ENCODE measurements at places on chromosomes 1 and 21.

DNA sequence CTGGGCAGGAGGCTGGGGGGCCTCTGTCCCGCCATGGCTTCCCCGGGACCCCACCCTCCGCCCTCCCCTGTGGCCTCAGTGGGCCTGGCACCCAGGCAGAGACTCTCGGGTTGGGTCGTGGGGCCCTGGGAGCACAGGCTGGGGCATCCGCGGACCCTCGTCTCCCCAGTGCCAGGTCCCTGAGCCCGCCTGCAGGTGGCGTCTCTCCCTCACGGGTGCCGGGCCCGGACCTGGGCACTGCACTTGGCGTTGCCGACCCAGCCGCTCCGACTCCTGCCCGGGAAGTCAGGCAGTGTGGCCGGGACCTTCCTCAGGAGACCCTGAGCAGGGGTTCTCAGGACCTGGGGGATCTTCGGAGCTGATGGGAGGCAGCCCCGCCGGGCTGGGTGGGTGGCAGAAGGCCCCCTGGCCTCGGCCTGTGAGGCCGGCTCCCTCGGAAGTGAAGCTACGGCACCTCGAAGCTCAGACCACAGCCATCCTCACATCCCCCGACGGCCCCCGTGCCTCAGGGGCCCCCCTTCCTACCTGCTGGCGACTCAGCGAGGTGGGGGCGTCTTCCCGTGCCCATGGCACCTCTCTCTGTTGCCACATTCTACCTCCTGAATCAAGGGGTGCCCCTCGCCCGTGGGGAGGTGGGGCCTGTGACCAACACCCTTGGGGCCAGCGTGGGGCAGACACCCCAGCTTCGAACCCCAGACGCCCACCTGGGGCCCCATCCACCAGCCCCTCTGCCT, 6.4 kb upstream of the C1orf159 start:
- DNase-seq, result peak; percentile 85

DNA sequence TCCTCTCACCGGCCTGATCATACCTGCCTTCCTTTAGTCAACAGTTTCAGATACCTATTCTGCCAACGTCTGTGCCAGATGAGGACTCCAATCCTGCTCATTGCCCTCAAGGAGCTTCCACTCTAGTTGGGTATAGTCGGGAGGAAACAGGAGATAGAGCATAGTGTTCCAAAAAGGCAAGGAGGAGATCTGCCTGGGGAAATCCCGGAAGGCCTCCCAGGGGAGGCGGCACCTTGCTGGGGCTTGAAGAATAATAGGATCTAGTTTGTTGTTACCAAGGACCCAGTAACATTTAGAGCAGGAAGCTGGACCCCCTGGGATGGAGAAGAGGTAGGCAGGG, 12.3 kb downstream of the LDLRAP1 start:
- no peak for DNase-seq

DNA sequence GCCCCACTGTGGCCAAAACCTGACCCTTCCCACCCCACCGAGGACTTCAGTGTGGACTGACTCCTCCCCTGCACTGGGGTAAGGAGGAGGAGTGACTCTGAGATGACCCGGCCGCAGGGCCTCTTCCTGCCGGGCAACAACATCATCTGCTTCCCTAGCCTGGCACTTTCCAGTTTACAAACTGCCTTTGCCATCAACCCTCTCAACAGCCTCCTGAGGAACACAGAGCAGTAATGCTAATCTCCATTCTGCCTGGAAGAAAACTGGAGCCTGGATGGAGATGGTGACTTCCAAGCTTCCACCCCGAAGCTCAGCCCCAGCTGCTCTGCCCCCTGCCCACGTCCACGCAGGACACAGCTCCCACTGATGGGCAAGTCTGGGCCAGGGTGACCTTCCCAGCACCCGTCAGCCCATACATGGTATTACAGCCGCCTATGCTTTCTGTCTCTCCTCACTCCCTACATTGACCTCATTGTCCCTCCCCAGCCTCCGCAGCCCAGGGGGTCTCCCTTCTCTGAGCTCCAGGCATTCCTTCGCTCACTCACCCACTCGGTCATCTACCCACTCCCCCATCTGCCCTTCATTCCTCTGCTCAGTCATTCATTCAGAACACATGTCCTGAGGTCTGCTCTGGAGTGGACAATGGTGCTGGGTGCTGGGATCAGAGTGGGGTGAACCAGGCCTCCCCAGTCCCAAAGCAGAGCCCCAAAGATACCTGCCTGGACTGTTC, 34.2 kb downstream of the RAP1GAP start:
- no peak for DNase-seq

DNA sequence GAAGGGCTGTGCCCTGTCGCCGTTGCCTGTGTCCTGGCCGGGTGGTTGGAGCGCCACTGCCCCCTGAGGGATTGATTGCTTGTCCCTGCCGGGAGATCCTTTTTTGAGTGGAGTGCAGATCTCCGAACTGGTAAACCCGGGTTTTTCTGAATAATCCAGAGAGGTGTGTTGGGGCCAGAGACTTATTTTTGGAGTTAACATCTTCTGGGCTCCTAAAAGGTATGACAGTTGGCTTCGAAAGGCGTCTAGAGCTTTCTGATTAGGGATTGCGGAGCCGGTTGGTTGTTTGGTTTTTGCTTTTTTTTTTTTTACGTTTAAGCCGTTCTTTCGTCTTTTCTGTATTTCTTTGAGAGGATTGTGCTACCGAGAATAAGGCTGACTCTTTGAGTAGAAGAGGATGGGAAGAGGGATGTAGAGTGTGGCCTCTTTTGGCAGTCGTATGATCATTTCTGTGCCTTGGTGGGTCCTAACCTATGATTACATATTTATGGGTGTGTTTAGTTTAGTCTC, 756 bp downstream of the RLF start:
- no peak for DNase-seq

DNA sequence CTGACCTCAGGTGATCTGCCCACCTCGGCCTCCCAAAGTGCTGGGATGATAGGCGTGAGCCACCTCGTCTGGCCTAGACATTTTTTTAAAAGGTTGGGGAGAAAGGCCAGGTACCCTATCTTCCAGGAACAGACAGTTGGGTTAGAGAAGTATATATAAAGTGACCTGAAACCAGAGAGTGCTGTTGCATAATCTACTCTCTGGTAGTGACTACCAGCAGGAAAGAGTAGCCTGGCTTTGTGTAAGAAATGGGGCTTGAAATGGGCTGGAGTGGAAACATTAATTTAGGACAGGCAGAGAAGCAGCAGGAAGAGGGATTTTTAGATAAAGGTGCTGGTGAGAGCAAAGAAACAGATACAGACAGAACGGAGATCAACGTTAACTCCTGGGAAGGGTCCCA, 125.8 kb upstream of the HOOK1 start:
- no peak for DNase-seq

DNA sequence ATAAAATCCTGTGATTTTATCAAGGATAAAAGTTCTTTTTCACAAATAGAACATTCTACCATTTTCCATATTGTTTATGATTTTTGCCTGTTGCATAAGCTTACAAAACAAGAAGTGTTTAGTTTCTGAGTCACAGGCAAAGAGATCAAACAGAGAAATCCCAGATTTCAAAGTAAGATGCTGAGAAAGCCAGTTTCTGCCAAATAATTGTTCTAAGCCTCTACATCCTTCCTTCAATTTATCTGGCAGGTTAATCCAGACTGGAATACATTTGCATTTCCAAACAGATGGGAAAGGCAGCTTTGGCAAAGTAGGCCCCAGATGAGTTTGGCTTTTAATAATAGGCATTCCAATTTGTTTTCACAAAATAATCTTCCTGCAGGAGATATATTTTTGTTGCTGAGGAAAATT, 2.5 kb downstream of the SLC1A7 start:
- no peak for DNase-seq

- no peak for DNase-seq
Measured at GRCh38 chr21:32334980-32335531, 36.4 kb downstream of the MRAP start.

DNA sequence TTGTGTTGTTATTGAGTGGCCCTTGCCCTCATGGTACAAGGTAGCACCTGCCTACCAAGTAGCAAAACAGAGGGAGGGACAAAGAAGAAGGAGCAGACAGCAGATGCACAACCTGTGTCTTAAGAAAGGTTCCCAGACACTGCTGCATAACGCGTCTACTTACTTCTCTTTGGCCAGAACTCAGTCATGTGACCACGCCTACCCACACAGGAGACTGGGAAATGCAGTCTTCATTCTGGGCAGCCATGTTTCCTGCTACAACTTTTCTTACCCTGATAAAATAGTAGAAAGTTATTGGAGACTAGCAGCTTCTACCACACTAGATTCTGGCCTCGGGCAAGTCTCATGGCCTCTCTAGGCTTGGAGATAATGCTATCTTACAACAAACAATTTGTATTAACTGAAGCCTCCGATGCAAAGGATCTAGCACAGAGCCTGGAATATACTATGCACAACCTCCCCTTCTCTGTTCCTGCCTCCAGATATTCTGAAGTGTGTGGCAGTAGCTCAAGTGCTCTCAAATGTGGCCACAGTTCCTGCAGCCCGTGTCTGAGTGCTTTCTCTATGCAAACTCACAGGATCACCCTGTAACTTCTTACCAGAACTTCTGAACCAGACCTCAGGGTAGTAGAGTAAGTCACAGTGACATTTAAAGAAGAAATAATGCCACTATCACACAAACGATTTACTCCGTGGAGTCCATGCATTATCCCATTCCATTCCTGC, 34.1 kb upstream of the BTG2 start:
- DNase-seq, result peak; percentile 82

DNA sequence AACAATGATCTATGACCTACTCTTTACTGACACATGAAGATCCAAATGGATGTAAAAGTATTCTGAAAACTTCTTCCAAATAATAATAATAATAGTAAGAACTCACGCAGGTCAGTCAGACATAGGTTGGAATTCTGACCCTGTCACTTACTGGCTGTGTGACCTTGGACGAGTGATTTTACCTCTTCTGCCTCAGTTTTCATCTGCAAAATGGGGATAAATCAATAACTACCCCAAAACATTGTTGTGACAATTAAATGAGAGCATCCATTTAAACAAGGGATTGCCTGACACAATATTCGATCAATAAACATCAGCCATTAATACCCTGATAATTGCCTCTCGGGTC, 556 bp downstream of the MECR start:
- DNase-seq, result no peak

DNA sequence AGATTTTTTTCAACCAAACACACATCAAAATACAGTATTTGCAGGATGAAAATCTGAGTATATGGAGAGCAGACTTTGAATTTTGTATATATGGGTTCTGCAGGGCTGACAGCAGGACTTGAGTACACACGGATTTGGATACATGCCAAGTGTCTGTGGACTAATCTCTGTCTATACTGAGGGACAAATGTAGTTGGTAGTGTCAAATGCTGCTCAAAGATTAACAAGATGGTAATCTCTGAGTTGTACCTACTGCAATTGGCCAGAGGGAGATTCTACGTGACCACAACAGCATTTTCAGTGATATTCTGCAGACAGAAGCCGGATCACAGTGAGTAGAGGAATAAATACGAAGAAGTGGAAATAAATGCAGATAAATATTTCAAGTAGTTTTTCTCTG, 43.4 kb downstream of the SHCBP1L start:
- no peak for DNase-seq

GRCh38 chr1:231885209-231885854, 258.7 kb downstream of the DISC1 start:
- no peak for DNase-seq

DNA sequence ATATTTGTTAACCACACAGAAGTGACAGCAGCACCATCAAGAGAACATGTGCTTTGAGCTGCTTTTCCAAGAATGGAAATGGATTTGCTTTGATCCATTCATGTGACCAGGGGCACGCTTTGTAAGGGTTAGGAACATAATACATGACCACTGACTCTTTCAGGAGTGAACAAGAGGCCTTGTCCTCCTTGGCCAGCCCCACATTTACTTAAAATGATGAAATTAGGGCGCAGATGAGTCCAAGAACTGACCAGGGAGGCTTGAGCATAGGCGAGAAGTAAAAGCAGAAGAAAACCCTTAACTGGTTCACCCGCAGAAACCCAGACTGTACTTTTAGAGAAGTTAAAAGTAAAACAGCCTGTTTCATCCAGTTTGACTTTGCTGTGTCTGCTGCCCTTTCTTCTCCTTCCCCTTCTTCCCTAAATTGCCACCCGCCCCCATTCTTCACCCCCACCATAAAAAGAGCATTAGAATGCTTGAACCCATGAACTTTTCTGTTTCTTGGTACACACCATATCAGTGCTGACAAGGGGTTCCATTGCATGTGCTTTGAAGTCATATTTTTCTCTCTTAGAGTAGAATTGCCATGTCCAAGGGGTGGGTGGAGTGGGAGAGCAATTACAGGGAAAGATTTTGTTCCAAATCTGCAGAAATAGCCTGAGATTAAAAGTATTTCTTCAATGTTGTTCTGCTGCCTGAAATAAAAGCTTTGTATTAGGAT, 2.6 kb upstream of the GLUL start:
- DNase-seq, result no peak

DNA sequence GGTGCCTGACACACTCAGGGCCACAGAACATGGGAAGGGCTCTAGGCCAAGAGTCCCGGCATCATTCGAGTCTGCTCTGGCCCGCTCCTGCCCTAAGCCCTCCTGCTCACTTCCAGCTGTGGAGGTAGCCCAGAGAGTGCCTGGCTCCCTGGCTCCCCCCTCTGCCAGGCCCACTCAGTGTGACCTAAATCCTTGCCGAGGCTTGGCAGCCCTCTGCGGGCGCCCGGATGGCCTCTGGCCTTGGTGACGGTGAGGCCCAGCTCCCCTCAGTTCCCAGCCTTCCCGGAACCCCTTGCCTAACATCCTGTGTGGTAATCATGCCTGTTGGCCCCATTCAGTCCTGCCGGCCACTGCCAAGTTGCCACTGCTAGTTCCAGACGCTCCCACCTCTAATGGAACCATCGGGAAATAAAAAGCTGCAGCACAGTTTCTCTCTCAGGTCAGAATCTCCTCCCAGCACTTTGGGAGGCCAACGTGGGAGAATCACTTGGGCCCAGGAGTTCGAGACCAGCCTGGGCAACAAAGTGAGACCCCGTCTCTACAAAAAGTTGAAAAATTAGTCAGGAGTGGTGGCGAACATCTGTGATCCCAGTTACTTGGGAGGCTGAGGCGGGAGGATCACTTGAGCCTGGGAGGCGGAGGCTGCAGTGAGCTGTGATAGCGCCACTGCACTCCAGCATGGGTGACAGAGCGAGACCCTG, 1.2 kb upstream of the H6PD start:
- DNase-seq, result no peak

GRCh38 chr1:61637470-61637869, 87.5 kb downstream of the TM2D1 start:
- DNase-seq, result no peak

DNA sequence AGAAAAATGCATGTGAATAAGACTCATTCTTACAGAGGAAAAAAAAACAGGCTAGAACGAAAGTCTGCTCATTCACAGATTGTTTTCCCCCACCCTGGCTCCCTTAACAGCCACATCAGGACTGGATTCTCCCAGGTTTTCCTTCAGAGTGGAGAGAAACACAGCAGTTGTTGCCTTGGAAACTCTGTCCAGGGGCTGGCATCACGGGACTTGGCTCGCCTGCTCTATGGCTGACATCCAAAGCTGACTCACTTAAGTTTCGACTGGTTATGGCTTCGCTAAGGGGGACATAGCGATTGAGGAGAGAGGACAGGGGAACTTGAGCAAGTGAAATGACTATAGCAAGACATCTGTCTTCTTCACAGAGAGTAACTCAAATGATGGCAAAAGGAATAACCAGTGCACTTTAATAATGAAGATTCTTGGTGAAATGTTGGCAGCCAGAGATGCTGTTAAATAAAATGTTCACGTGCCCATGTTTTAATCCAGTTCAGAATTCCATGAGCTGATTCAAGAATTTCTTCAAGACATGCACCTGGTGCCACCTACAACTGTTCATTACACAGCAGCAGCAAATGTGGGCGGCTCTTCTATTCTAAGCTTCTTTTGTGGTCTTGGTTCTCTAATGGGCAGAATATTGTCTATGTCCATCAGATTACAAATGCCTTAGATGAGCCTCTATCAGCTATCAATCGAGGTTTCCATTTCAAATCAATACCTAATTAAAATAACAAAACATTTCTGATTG, 21.8 kb downstream of the MIS18A start:
- DNase-seq, result no peak
